ENCODE measurements at places on chromosomes 3 and 15.

GRCh38 chr3:53646723-53647122 lies 152.3 kb downstream of the CACNA1D start:
- no peak for DNase-seq

- no peak for DNase-seq
Measured at GRCh38 chr15:44537735-44538240, 841 bp downstream of the EIF3J start.

GRCh38 chr3:134370611-134371531 lies 3.4 kb downstream of the AMOTL2 start:
- no peak for DNase-seq

DNA sequence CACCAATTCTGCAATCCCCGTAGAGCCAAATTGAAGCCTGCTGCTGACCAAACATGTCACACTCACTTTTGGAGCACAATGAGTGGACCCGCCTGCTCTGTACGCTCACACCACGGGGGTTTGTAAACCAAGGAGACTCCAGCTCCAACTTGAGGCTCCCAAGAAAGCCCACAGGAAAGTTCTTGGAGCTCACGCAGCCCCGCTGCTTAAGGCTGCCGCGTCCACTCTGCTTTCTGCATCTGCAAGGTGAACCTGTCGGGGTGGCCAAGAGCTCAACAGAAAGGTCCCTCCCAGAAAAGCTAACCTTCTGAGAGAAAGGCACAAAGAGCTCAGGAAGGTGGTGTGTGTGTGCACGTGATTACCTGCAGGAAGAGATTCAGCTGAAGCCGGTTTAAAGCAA lies 94.9 kb downstream of the PCSK6 start:
- DNase-seq: no peak

DNA sequence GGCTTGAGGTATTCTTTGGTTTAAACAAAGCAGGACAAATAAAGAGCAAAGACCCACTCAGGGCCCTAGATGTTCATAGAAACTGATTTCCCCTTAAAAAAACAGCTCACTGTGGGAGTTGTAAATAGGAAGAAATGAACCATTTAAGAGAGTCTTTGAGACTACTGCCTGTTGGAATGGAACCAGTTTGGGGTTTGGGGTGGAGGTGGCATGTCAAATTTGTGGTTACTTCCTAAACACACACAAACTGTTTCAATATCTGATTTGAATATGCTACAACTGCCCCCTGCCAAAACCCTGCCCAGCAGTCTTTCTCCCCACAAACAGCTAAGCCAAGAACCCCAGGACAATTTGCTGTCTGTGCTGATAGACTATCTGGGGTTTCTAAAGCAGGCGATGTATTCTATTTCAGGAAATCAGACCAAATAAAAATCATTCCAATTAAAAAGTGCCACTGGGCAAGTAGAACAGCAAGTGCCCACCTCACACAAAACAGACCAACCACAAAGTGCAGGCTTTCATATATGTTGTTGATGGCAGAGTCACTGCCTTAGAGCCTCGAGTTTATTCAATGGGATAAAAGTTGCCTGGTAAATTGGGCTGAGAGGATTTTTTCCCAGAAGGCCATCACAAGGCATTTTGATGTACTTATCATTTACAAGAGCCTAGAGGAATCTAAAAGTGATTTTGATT lies 293.9 kb upstream of the PROK2 start:
- DNase-seq: no peak

- no peak for DNase-seq
Measured at GRCh38 chr3:123984957-123985356, 7.0 kb downstream of the ROPN1 start.

GRCh38 chr15:74132681-74133651 lies 2.6 kb downstream of the ISLR2 start:
- DNase-seq: no peak

DNA sequence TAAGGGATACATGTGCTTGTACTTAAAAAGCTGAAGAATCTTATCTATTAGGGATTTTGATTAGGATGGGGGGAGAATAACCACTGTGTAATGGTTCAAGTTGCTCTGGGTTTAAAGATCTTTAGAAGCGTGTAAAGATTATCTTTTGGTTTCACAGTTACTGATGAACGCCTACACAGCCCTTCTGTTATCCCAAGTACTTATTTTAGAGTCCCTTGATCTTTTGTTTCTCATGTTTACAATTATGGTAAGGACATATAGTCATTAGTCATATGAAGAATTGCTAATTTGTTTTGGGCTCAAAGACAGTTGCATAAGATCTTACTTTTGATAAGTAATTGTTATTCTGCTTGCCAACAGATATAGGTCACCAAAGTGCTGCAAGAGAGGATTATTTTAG lies 160.1 kb downstream of the PLCL2 start:
- DNase-seq: no peak

DNA sequence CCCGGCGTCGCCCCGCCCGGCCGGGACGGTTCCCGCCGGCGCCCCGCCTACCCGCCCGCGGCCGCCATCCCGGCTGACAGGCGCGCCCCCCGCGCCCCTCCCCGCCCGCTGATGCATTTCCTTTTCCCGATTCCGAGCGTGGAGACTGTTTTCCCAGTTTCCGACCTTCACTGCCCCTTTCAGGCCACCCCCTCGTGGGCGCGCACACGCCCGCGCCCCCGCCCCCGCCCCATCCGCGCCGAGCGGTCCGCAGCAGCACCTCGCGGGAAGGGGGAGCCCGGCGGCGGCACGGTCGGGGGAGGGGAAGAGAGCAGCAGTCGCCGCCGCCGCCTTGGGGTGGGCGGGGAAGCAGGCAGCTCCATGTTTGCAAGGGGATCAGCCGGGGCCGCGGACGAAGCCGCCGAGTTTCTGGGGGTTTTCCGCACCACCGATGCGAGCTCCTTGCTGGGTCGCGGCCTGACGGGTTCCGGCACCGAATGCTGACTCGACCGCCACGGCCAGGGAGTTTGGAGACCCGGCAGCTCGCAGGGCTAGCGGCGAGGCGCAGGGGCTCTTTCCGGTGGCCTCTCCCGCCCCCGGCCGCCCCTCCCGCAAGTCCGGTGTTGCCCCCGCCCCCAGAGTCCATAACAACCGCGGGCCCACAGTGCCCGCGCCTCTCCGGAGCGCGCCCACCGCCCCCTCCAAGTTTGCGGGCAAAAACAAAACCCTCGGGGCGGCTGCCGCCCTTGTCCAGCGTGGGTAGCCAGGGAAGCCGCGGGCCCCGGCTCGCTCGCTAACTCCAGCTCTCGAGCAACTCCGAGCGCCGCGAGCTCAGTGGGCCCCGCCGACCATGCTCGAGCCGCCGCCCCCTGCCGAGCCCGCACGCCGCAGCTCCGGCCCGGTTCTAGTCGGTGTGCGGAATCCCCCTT lies 3.2 kb upstream of the SIN3A start:
- DNase-seq: peak; percentile 36

DNA sequence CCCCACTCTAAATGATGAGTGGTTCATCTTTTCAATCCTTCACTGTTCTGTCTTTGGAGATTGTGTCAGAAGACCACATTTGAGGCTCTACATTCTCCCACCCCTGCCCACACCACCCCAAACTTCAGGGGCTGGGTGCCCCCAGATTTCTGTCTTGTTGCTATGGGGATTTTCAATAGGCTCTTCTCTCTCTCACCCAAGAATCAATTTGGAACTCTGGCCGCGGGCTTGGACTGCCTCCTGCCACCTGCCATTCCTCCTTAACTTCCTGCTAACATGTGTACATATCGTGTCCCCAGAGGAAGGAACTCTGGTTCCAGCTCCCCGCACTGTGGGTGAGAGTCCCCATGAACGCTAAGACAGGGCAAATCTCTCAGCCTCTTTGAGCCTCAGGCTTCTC lies 67.4 kb upstream of the LARS2 start:
- DNase-seq: no peak

- peak; percentile 14 for DNase-seq
Measured at GRCh38 chr3:131361464-131362421, 19.8 kb upstream of the NUDT16 start.

GRCh38 chr3:149450281-149450680 lies 24.2 kb upstream of the TM4SF4 start:
- DNase-seq: no peak

GRCh38 chr3:16668776-16669545 lies 63.7 kb upstream of the DAZL start:
- no peak for DNase-seq

GRCh38 chr3:146561879-146562278 lies 17.5 kb upstream of the PLSCR1 start:
- no peak for DNase-seq

DNA sequence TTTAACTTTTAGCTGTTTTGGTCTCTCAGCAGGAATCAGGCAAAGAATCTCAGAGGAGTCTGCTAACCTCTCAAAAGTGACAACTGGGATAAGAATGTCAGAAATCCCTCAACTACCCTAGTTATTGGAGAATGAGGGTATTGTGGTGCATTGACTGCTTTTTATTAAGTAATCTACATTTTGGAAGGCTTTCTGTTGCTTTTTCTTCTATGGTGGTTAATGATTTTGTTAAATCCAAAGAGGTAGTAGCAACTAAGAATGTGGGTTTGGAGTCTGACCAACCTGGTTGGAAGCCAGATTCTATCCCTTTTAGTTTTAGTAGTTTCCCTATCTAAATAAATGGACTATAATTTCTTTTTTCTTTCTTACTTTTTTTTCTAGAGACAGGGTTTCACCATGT lies 94.7 kb upstream of the RNF7 start:
- DNase-seq: no peak

DNA sequence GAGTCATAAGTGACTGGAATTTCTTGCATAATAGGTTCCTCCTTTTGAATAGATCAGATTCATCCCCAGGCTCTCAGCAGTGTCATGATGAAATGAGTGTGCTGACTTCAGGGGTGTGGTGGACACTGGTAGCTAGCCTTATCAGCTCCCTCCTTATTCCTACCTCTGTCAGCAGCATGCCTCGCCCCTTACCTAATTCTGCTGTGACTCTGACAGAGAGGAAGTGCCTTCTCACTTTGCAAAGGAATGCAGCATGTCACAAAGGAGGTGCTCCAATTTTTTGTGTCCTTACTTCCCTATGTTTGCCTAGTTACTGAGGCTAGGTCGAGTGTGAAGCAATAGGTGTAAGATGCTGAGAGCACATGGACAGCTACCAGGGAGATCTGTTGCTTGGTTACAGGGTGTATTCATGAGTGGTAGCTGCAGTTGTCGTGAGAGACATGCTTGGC lies 90.6 kb downstream of the TNFAIP8L3 start:
- DNase-seq: no peak

DNA sequence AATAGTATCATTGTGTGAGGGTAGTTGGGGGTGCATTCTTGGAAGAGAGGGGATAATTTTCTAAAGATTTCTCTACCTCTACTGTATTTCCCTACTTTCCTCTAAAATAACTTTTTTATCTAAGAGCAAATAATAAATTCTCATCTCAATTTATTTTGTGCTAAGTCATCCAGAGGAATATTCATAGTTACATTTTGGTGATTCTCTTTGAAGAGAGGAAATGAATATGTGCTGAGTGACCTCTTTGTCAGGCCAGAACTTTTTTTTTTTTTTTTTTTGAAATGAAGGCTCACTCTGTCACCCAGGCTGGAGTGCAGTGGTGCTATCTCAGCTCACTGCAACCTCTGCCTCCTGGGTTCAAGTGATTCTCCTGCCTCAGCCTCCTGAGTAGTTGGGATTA lies 15.1 kb upstream of the CCDC80 start:
- DNase-seq: no peak

GRCh38 chr3:170307671-170308405 lies 49.7 kb upstream of the SKIL start:
- no peak for DNase-seq
